ENCODE measurements at places on chromosomes 1 and 21.

DNA sequence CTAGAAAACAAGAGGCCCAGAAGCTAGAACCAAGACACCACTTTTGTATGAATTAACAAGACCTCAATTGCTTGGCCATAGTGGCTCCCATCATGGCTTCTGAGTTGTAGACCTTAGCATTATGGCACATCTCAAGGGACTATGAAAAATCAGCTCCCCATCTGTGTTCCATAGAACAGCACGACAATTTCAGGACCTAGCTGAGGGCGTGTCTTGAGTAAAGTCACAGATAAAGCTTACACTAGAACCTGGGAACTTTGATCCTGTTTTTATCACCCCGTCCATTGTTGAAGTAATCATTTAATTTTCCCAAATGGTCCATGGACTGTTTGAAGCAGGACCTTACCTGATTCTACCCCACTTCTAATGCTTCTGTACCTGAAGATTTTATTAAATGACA lies 44.8 kb downstream of the RUNX1 start:
- no peak for DNase-seq

- peak; percentile 24 for DNase-seq
Observed at GRCh38 chr21:35840197-35840799, 220.0 kb downstream of the SETD4 start.

DNA sequence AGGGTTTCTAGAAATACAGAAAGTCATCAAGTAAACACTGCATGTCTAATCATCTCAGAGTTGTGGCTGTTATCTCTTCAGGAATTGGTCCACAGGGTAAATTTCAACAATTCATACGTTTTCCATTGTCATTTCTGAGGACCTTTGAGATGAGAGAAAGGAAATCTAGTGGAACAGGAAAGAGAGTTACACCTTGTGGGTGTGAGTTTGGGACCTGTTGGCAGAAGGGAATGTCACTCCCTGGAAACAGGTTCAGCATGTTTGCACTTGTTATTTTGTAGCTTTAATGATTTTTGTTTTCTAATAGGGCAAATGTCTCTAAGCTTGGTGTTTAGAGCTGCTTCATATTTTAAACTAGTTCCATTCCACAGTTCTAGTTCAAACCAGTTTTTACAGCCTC lies 5.6 kb downstream of the TMEM167B start:
- no peak for DNase-seq

GRCh38 chr1:34013958-34014737 lies 150.3 kb downstream of the HMGB4 start:
- DNase-seq, result no peak

DNA sequence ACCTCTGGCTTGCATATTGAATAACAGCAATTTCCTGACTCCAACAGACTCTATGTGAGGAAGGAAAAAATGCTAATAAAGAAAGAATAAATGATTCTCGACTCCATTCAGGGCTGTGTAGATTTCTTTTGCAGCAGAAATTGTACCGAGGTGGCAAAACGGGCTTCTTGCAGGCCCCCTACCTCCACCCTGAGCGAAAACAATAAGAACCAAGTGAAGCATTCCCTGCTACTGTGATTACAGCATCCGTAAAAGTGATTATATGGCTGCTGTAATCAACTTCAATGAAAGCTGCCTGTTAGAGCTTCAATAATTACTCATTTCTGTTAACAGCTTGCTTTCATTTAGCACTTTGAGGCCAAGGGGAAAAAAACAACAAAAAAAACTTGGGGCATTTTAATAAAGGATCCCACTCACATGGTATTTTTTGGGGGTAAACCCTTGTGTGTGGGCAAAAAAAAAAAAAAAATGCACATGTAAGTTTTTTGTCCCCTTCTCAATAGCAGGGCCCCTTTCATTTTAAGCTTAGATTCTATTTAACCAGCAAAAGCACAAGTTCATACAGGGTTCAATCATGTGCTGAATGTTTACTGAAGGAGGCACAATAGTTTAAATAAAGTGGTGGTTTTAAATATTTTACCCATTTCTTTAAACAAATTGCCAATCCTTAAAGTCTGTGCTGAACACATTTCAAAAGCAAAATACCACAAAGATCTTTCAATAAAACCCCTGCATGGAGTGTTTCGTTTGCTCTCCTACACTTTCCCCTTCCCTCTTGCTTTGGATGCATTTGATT lies 271.6 kb downstream of the LMO4 start:
- DNase-seq, result no peak

DNA sequence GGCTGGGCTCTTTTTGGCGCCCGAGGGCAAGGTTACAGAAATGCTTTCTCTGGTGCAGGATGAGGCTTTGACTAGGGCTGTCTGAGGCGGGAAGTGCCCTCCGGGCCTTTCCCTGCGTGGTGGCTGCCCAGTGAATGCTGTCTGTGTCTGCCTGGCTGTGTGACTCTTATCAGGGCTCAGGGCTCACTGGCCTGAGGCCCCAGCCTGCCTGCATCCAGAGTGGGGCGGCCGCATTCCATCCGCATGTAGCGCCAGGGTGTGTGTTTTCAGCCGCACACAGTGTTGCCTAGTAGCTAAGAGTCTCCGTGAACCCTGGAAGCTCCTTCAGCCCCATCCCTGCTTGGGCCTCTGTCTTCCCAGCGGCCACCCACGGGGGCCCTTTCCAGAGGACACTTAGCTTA lies 59.1 kb downstream of the FAAP20 start:
- DNase-seq, result no peak

GRCh38 chr1:44632598-44632997 lies 41.7 kb downstream of the TMEM53 start:
- no peak for DNase-seq

DNA sequence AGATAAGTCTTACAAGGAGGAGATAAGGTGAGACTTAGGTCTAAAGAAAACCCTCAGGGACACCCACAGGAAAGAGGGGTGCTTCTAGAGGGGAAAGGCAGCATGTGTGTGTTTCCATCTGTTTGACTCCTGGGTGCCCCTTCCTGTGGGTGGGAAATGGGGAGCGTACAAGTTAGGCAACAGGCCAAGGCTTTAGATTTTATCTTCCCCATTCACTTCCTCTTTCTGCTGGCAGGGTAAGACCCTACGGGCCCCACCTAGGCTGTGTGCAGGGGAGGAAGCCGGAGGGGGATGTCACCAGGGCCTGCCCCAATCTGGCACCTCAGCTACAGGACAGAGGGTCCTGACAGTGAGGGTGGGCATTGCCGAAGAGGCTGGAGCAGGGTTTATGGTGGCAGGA lies 2.5 kb upstream of the OLIG1 start:
- DNase-seq, result no peak

DNA sequence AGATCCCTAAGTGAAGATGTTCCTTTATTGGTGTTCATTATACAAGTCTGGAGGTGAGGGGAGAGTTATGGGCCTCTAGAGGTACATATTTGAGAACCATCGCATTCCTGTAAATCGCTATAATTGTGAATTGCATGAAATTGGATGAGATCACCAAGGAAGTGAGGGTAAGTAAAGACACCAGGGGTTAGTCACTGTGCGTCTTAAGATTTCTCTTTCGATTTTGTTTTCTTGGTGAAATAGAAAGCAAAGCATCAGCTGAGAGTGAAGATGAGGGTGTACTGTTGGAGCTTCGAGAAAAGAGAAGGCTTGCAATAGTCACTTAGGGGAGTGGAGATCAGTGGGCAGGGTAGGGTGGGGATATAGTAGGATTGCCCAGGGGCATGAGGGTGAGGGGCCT lies 82.1 kb downstream of the RAVER2 start:
- DNase-seq, result no peak

DNA sequence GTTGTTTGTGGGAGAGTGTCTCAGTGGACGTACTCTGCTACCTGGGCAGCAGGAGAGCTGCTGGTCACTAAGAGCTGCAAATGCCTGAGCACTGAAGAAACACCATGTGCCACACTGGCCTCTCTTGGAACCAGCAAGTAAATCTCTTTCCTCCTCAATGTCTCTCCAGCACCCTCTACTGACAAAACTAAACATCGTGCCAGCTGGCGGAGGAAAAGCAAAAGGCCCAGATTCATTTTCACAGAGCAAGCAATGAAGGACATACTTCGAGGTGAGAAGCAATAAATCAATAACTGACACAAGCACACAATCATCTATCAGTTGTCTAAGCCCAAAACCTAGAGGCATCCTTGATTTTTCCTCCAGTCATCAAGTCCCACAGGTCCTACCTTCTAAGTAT lies 78.1 kb downstream of the RERE start:
- no peak for DNase-seq

- no peak for DNase-seq
Observed at GRCh38 chr1:57091642-57092041, 125.8 kb upstream of the C8B start.

DNA sequence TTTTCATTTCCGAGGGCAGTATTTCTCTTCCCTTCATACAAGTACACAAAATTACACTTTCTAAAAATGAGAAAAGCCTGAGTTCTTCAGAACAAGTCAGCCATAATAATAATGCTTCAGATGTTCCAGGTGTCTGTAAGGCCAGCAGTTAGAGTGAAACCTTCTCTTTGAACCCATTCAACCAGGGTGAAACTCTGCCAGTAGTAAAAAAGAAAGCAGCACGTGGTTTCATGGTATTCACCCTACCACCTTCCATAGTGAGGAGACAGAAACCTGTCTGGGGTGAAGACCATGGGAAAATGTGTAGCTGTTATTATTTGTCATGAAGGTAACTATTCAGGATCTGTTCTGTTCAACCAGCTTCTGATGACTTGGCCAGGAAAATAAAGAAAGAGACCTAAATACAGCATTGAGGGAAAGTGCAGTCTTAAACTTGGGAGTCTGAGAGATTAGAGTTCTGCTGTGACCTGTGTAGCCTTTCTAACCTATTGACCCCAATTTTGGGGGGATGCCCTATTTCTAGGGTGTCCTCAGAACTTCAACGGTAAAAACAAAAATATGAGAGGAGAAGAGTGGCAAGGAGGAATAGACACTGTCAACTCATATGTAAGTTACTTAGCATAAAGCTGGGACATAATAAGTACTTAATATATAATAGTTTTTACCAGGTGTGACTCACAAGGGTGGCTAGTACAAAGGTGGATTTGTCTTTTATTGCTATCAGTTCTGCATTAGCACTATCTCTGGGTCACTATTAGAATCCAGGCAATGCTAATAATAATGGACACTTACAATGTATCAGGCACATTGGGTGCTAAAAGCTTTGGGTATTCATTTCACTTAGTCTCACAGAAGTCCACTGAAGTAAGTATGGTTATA lies 70.0 kb upstream of the TNFSF4 start:
- no peak for DNase-seq

DNA sequence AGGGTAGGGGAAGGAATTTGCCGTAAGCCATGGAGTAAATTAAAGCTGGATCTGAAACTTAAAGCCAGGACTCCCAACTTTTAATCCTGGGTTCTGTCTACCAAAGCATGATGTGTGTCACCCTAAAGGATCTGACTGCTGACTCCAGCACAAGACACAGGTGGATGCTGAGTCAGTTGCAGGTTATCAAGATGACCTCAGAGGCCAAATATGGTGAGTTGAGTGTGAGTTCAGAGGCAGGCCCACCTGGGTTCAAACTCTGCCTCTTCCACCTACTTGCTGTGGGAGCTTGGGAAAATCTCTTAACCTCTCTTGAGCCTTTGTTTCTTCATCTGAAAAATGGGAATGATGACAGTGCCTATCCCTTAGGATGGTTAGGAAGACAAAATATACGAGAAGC lies 16.7 kb upstream of the LDLRAP1 start:
- DNase-seq, result no peak

DNA sequence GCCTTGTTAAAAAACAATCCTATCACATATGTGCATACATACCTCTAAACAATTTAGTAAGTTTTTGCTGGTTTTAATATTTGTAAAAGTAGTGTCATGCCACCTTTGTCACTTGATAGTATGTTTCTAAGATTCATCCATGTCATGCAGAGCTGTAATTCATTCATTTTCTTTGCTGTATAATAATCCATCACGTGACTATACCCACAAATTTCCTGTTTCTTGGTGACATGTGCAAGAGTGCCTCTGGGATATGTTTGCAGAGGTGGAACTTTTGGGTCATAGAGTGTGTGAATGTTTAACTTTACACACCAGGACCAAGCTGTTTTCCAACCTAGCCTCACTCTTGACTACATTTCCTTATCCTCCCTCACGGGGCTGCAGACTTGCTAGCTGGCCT lies 62.9 kb downstream of the ZSCAN20 start:
- no peak for DNase-seq

GRCh38 chr1:186736971-186737685 lies 56.9 kb upstream of the PTGS2 start:
- DNase-seq, result no peak
